ENCODE measurements at places on chromosomes 1 and 21.

GRCh38 chr1:119327450-119328155 is 41.0 kb upstream of the HAO2 start:
- DNase-seq, result peak; percentile 91

DNA sequence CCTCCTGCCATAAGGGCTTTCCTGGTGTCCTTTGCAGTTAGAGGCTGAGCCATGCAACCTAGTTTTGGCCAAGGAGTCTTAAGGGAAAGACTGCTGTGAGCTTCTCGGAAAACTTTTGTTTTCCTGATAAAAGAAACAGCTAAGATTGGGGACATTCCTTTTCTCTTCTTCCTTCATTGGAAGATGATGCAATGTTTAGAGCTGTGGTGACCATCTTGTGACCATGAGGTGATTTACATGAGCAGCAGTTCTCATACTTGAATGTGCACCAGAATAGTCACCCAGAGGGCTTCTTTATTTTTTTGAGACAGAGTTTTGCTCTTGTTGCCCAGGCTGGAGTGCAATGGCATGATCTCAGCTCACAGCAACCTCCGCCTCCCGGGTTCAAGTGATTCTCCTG is 20.4 kb upstream of the SMAP2 start:
- DNase-seq, result no peak

DNA sequence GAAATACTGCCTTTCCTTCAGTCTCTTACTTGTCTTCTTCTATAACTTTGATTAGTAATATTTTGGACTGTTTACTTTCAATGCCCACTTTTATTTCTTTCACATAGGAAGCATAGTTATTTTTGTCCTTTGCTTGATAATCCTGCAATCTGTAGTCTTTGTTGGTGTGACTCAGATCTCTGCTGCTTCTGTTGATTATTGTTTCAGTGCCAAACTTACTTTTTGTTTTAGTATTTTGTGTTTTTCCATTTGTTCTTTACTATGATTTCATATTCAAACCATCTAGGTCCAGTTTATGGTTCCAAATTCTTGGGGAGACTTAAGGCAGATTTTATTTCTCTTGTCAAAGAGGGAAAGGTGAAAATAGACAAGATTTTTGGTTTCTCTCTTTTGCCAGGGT is 399.9 kb downstream of the HLX start:
- DNase-seq, result no peak

GRCh38 chr1:96259399-96259798 is 462.2 kb upstream of the PTBP2 start:
- DNase-seq, result no peak

- no peak for DNase-seq
These were observed 18.5 kb upstream of the LYPLAL1 start for GRCh38 chr1:219155135-219155534.

- DNase-seq, result no peak
These were observed 150.7 kb downstream of the CLIC6 start for GRCh38 chr21:34819357-34819999.

Data from nephron progenitor cell (in vitro differentiated cells).